GM12891 (cell line): ENCODE measurements at places on chromosomes 1 and 21.

GRCh38 chr1:34771573-34772371 is 9.2 kb upstream of the GJB3 start:
- DNase-seq: no peak

DNA sequence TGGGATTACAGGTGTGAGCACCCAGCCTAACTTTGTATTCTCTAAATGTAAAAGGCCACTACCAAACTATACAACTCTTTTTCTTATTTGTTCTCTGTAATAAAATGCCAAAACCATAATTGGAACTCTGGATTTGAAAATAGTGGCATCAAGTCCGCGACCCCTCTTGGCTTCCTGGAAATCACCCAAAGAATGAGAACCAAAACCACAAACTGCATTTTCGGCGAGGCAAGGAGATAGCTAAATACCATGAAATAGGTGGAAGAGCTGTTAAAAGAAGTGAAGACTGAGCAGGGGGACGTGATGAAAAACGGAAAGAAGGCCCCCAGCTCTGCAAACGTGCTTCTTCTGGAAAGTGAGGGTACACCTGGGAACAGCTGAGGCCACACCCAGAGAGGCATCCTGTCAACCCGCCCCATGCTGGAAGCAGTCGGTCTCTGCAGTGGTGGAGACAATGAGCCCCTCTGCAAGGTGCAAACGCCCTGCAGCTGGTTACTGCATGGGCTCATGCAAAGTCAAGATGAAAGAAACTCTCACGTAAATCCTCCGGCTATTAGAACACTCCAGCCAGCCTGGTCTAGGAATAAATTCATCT is 22.5 kb downstream of the VPS26C start:
- DNase-seq: no peak

DNA sequence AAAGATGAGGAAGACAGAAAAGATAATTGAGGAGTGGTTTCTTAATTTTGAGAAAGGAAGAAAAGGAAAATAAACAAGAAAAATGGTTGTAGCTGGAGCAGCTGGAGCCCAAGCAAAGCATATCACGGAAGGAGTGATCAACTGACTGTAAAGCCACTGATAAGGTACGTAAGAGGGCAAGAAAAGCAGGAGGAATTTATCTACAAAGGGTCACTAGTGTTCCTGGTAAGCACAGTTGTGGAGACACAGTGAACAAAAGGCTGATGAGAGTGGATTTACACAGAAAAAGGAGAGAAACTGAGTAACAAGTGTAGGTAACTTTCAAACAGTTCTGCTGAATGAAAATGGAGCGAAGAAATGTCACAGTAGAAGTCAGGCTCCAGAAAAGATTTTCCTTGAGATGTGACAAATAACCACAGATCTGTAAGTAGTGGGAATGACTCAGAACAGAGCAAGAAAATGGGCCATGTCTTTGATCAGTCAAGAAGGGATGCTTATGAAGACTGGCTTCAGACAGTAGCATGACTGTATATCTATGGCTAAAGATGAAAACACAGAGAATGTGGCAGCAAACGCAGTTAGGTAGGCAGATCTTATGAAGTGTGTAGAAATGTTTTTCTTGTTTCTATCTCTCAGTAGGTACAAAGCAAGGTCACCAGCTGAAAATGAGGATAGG is 45.6 kb upstream of the RBM34 start:
- DNase-seq: no peak

DNA sequence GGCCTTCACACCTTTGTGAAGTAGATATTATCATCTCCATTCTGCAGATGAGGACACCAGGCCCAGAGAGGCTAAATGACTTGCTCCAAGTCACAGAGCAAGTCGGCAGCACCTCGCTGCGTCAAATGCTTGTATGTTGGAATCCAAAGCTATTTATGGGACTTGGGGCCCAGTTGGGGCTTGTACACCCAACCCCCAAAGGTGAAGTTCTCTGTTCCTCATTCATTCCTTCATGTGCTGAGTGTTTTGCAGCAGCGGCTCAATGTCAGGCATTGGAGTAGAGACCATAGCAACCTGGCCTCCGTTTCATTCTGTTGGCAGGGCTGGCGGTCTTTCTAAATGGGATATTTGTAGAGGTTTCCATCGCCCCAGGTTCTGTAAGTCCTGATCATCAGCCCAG is 113.4 kb upstream of the SLC25A33 start:
- no peak for DNase-seq

DNA sequence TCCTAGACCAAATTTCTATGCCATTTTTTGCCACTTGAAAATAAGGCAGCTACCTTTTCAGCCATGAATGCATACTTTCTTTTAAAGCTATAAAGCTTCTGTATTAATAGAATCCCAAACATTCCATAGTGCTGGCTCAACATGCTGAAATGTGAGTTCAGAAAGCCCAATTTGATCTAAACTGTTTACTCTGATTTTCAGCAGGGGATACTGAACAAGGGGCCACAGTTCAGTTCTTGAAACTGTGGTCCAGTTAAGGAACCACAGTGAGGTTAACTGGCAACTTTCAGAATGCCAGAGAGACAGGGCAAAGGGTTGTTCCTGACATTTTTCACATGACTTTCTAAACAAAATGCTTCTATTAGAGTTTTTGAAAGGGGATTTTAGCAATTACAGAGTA is 85.7 kb upstream of the COL11A1 start:
- DNase-seq: no peak

DNA sequence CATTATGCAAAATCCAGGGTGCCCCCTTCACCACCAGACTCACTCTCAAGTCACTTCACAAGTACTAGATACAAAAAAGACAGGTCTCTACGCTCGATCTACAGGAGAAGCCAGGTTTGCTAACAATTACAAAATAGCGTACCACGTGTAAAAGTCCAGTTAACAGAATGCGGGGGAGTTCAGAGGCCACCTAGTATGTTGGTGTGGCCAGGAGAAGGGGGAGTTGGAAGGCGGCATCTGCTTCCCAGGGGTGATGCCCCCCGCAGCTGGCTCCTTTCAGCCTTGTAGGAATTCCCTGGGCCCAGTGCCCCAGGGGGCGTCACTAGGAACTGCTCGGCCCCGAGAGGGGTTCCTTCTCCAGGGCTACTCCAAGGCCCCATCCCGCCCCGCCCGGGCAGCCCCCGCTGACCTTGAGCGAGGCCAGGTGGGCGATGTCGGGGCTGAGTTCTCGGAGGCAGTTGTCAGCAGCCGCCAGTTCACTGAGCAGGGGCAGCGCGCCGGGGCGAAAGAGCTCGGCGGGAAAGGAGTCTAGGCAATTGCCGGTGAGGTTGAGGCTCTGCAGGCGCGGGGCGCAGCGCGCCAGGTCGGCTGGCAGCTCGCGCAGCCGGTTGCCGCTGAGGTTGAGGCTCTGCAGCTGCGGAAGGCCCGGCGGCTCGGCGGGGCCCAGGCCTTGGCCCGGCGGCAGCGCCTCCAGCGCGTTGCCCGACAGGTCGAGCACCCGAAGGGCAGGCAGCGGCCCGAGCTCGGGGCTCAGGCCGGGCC is 664 bp downstream of the LRRC47 start:
- DNase-seq: no peak

GRCh38 chr1:10498231-10498630 is 23.5 kb downstream of the PEX14 start:
- DNase-seq: no peak

- no peak for DNase-seq
These were observed 287.8 kb downstream of the DUSP10 start for GRCh38 chr1:221454096-221454495.

- no peak for DNase-seq
These were observed 58.2 kb downstream of the ETS2 start for GRCh38 chr21:38863843-38864363.

GRCh38 chr1:232282498-232282897 is 347.4 kb downstream of the SIPA1L2 start:
- DNase-seq: no peak

DNA sequence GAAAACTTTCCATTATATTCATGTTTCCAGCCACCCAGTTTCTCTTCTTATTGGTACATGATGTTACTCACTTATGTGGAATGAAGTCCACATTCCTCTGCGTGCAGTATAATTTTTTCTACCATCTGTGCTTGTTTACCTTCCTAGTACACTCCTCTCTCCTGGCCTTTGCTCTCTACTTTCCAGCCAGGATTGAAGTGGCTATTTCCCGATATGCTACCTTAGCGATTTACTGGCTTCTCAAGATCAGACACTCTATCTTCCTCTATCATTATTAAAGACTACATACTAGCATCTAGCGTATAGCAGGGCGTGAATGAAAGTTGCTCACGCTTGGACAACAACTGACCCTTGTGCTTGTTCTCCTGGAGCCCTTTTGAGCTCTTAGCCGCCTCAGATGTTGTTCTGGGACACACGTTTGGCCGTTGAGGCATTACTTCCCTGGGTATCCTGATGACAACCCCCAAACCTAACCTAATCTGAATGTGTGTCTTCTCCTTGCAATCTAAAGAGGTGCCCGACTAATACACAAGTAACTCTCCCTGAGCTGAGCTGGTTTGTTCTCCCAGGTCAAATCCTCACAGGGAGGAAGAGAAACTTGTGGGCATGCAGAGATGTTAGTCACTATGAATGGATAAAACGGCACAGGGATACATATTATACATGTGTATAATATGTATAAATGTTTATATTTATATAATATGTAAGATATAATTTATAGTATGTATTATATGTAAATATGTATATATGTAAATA is 13.4 kb upstream of the MTARC2 start:
- DNase-seq: no peak

GRCh38 chr1:92934395-92935378 is 26.6 kb downstream of the DIPK1A start:
- no peak for DNase-seq

- DNase-seq: no peak
These were observed 593 bp upstream of the CD53 start for GRCh38 chr1:110872366-110872744.

DNA sequence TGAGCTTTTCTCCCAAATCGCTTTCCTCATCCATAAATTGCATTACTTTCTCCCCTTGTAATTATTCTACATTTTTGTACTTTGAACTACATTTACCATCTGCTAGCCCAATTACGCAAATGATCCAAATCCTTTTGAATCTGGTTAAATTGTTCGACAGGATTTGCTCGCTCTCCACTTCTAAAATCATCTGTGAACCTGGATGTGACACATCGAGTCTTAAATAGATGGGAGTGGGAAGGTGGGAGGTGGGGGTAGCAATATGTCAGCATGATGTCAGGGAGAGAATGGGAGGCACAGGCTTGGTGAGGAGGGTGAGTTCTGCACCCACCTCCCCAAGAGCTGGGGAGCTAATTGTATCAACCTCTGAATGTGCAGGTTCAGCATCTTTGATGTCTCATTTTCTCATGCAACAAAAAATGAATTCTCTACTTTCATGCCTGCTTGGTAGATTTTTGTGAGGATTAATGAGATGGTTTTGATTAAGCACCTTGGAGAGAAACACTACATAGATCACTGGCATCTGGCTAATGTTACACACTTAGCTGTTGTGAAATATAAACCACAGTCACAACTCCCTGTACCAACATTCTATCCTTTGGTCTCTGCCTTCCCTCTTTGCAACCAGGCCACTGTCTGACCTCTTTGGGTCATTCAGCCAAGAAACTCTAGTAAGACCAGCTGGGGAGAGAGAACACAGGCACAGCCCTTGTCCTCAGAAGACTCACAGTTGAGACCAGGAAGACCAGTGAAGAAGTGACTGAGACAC is 165.1 kb downstream of the DAB1 start:
- DNase-seq: no peak

DNA sequence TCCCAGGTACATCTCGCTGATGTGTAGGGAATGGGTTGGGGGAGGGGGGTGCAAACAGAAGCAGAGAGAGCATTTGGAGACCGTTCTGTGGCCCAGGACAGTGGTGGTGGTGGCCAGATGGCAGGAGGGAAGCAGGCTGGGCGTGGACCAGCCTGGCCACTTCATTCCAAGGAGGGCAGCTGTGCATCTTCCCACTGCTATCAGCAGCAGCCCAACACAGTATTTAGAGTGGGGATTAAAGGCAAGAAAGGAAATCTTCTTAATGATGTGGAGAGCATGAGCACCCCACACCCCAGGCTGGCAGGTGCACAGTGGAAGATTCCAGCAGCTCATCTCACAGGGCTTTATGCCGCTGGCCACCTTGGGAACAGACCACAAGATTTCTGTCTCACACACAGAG is 198.7 kb downstream of the NPHP4 start:
- no peak for DNase-seq

- DNase-seq: no peak
These were observed 54.9 kb upstream of the ATF3 start for GRCh38 chr1:212553676-212554075.

DNA sequence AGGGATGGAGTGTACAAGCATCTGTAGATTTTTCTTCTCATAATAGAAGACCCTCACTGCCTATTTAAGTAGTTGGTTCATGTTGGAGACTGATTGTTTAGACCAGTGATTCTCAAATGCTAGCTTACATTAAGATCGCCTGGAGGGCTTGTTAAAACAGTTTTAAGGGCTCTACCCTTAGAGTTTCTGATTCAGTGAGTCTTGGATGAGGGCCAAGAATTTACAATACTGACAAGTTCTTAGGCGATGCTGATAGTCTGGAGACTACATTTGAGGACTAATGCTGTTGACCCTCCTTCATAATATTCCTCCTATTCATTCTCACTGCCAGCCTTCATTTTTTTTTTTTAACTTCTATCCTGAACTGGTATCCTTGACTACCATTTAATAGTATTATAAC is 15.2 kb upstream of the AGO3 start:
- no peak for DNase-seq

DNA sequence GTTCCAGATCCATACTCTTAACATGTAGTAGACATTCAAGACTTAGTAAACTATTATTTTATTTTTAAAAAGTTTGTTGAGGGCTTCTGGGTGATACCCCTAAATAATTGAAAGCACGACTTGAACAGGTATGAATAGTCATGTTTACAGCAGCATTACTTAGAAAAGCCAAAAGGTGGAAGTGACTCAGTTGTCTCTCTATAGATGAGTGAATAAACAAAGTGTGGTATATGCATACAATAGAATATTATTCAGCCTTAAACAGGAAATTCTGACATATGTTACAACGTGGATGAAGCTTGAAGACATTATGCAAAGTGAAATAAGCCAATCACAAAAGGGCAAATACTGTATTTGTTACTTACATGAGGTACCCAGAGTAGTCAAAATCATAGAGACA is 26.5 kb downstream of the TSNAX start:
- DNase-seq: no peak

DNA sequence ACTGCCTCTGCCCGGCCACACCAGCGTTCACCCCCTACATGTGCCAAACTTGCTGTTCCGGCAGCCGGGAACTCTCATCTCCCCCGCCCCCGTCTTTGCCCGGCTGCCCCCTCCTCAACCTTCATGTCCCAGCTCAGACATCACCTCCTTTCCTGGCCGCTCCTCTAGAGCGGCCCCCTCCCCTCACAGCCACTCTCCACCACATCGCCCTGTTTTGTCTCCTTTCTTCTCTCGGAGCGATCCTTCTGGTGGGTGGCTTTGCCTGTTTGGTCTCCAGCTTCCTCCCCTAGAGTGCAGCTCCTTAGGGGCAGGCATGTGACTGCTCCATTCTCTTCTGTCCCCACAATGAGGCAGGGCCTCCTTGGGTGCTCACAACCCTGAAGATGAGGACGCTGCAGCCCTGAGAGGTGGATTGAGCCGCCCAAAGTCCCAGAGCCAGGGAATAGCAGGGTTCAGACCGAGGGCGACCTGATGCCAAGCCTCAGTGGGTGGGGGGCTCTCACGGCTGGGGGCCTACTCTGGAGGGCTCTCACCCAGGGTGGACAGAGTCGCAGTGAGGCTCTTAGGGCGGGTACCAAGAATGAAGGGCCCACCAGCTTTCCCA is 44.9 kb upstream of the ECE1 start:
- no peak for DNase-seq

GRCh38 chr1:224498574-224499170 is 64.1 kb upstream of the WDR26 start:
- DNase-seq: no peak

- DNase-seq: peak; percentile 15
These were observed 326 bp downstream of the BRWD1 start for GRCh38 chr21:39313042-39313570.

- no peak for DNase-seq
These were observed 12.5 kb downstream of the GPR137B start for GRCh38 chr1:236154671-236155398.
